ENCODE measurements at places on chromosomes 4 and X. TPM values are rescaled to one million over a fixed set of nuclear protein-coding genes. Genes with fewer than 3 reads are reported as not detected.

Gene CT47A7
- total RNA-seq = not detected

Gene GLUD2
- 2.5 TPM for total RNA-seq

Gene SPACA5
- not detected for total RNA-seq

Gene ETDB
- total RNA-seq = not detected

Gene TMSB15C
- total RNA-seq = 1.4 TPM

DNA sequence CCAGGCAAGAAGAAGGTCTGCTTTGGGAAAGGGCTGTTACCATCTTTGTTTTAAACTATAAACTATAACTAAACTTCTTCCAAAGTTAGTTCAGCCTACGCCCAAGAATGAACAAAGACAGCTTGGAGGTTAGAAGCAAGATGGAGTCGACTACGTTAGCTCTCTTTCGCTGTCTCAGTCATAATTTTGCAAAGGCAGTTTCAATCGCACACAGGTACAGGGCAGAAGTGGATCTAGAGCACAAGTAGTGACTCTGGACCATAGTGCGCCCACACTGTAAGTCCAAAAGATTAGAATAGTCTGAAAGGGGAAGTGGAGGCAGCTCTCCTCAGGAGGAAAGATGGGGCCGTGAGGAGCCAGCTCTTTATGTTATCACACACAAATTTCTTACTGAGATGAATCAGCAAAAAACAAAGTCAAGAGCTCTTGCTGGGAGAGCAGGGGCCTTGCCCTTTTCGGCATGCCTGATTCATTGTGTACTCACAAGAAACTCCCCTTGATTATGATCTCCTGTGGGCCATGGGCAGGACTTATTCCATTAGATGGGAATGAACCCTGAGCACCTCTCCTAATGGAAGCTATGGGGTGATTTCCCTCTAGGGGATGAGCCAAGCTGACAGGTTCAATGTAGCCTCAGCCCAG is 58.6 kb downstream of the FUNDC1 start:
- DNase-seq = no peak

DNA sequence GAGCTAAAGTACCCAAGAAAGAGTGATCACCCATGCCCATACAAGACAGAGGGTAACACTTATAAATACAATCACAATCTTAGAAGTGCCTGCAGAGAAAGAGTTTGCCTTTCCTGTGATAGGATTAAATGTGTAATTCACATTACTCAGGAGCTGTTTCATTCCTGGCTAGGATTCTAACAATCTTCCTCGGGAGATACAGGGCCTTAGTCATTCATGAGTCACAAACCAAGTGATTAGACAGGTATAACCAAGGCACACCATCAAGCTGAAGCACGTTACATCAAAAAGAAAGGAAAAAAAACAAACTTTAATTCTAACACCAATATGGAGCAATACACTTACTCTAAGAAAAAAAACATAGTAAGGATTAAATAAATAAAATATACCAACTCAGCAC is 14.9 kb downstream of the ABCG2 start:
- no peak for DNase-seq

DNA sequence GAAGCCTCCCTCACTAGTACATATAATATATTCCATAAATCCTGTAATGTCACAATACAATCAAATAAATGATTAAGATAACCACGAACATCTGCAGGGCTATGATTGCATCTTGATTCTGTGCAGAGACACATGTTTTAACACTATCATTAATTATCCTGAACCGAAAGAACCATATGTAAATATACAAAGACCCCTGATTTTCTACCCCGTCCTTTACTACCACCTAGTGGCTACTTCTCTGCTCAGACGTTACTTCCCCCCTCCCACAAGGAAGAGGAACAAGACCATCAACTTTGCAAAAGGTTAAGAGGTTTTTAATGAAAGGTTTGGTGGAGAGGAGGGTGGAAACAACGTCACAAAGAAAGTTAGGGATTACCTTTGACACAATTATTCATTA is 134.0 kb downstream of the COL4A6 start:
- no peak for DNase-seq

GRCh38 chr4:85760511-85760910 is 285.6 kb downstream of the ARHGAP24 start:
- DNase-seq = no peak

DNA sequence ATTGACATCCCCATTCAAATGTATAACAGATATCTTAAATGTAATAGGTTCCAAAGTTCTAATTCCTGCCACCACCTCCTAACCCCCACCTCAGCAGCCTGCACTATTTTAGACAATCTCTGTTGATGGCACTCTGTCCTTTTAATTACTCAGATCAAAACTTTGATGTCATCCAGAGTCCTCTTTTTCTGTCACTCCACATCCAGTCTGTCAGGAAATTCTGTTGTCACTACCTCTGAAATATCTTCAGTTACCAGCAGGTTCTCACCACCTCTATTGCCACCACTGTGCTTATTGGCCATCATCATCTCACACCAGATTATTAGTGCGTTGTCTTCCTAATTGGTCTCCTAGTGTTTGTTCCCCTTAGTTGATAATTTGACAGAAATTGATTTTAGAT is 76.2 kb downstream of the PTPN13 start:
- DNase-seq = no peak

GRCh38 chr4:47390428-47391125 is 72.9 kb downstream of the COMMD8 start:
- DNase-seq = no peak

DNA sequence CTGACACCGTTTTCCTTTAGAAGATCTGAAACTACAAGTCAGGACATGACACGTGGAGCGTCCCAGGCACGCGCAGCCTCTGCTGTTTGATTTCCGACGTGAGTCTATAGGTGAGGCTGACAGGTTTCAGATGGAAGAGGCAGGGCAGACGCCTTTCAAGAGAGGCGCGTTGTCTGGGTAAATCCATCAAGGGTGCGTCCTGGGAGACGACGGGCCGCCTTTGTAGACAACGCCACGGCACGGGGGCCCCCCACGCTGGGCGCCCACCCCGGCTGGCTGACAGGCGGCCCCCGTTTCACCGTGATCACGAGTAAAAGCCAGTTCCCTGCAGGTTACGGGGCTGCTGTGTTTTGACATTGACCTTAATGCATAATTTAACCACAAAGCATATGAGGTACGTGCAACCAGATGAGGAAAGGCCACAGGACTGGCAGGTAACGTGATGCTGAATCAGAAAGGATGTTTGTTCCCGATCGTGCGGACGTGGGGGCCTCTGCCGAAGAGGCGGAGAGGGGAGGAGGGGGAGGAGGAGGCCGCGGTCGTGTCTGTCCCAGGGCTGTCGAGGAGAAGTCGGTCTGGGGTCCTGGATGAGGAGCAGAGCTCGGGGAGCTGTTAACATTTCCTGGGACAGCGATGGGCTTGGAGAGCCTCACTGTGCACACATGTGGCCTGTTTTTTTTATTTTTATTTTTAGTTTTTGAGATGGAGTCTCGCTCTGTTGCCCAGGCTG is 51.1 kb upstream of the PPP2R3B start:
- DNase-seq = no peak

- DNase-seq = no peak
Measured at GRCh38 chrX:82534086-82534597, 973.9 kb upstream of the POU3F4 start.

- no peak for DNase-seq
Measured at GRCh38 chr4:137307806-137308205, 224.5 kb downstream of the PCDH18 start.

DNA sequence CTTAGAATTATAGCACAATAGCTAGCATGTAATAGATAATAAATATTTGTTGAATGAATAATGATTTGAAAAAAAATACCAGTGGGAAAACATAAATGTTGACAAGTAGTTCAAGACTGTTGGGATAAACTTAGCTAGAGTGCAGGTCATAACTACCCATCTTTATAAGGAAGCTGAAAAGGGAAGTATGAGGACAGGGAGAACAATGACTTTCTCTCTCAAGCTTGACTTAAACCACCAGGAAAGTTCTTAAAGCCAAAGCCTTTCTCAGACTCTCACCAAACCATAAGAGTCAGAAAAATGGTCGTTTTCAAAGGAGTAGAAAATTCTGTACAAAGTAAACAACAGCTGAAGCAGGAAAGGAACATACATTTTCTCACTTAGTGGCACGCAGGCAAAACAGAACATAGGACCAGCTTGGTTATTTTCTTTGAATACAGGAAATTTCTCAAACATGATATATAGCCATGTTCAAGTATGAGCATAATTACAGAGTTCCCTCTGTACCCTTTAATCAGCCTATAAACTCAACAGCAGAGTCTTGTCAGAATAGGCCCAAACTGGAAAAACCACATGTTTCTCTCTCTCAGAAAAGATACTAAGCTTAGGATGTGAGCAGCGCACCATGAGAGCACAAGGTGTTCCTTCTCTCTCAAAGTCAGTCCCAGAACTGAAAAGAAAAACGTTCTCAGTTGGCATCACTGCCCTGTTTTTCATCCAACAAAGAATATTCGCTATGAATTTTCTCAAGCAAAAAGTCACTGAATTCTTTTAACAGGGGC is 28.7 kb downstream of the MAPK10 start:
- no peak for DNase-seq

- DNase-seq = no peak
Measured at GRCh38 chr4:113106108-113106507, 56.7 kb downstream of the ANK2 start.

DNA sequence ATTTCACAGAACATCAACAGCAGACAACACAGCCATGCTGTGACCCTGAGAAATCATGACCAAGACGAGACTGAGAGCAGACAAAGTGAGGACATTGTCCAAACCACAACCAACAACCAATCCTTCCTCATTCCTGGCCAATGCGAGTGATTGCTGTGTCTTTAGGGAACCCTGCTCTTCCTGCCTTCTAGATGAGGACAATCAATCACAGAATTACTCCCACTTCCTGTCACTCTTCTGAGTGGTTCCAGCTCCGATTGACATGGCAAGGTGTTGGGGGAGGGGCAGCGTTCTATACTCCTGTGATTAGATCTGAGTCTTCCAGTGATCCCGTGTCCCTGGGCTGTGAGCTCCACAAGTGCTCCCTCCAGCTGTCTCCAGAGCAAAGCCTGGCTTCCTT is 227.8 kb downstream of the STIM2 start:
- DNase-seq = peak; percentile 20

Measured in ureter (tissue), 1 donor.